ENCODE measurements at places on chromosomes 2 and 18.

DNA sequence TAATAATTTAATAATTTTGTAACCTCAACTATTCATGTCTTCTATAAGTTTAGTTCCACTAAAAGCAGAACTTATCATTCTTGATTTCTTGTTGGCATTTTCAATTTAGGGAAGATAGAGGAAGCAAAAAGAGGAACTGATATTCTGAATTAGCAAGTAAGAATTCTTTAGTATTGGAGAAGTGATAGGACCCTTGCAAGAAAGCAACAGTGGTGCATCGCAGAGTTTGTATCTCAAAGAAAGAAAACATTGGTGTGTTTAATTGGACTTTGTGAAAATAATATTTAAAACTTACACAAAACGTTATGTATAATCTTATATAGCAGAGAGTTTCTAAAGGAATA lies 36.5 kb upstream of the TNFRSF11A start:
- no peak for DNase-seq

- DNase-seq = no peak
Measured at GRCh38 chr2:197236816-197237215, 73.8 kb downstream of the ANKRD44 start.

DNA sequence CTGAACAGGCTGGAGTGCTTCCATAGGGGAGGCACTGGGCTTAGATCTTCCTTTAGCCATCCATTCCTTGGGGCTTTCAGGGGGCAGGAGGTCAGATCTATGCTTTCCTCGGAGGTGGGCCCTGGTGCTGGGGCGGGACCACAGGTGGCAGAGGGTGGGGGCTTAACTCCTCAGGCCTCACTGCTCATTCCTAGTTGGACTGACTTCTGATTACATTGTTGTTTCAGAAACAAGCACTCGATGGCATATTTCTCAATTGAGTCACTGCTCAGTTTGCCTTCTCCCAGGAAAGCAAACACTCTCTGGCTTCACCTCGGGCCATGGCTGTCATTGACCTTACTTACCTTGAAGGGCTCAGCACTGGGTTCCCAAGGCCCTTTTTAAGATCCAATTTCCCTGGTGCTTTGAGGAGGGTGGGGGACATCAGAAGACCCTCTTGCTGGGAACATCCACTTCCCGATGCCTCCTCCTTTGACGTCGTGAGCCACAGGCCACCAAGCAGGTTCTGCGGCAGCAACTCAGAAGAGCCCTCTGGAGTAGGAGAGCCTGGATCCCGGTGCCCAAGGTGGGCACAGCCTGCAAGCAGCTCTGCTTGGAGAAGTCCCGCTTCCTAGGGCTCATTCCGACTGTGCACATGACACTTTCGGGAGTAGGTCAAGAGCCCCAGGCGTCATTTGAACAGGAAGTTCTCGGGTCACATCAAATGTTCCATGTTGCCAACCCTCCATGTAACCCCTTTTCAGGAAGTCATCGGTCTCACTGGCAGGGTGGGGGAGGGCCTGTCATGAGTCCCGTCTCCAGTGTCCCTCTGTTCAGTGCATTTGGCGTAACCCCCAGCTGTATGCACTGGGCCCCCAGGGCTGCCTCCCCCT lies 40.6 kb downstream of the SDC1 start:
- DNase-seq = peak; percentile 73

GRCh38 chr18:1585881-1586488 lies 681.3 kb downstream of the ADCYAP1 start:
- DNase-seq = peak; percentile 9

DNA sequence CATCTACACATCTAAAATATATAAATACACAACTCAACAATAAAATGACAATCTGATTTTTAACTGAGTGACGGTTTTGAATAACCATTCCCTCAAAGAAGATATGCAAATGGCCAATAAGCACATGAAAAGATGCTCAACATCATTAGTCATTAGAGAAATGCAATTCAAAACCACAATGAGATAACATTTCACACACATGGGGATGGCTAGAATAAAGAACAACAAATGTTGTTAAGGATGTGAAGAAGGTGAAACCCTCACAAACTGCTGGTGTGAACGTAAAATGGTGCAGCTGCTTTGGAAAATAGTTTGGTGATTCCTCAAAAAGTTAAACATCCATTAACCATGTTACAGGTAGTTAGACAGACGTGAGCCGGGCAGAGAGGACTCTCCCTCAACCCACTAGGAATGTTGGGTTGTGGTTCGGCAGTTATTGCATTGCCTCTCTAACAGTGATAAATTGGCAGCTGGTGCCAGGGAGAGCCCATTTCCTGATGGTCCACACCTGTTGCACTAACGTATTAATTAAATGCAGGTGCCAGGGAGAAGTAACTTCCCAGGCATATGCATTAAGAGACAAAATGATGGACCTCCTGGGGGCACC lies 22.3 kb upstream of the DUSP2 start:
- DNase-seq = no peak

GRCh38 chr2:168396131-168396530 lies 59.9 kb upstream of the CERS6 start:
- no peak for DNase-seq
